ENCODE measurements at places on chromosomes 5 and 9.

DNA sequence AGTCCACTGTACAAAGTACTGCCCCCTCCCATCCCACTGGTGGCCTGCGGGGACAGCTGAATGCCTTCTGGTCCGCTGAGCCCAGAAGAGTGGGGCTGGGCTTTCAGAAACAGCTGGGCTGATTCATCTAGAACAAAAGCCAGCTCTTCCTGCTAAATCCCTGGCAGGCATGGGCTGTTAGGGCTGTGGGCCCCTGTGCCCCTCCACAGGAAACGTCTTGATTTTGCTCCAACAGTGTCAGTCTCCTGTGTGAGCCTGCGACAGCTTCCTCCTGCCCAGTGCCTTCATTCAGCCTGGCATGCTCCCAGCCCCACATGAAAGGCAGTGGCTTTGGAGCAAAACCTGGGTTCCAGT is 6.9 kb upstream of the GSN start:
- no peak for DNase-seq

DNA sequence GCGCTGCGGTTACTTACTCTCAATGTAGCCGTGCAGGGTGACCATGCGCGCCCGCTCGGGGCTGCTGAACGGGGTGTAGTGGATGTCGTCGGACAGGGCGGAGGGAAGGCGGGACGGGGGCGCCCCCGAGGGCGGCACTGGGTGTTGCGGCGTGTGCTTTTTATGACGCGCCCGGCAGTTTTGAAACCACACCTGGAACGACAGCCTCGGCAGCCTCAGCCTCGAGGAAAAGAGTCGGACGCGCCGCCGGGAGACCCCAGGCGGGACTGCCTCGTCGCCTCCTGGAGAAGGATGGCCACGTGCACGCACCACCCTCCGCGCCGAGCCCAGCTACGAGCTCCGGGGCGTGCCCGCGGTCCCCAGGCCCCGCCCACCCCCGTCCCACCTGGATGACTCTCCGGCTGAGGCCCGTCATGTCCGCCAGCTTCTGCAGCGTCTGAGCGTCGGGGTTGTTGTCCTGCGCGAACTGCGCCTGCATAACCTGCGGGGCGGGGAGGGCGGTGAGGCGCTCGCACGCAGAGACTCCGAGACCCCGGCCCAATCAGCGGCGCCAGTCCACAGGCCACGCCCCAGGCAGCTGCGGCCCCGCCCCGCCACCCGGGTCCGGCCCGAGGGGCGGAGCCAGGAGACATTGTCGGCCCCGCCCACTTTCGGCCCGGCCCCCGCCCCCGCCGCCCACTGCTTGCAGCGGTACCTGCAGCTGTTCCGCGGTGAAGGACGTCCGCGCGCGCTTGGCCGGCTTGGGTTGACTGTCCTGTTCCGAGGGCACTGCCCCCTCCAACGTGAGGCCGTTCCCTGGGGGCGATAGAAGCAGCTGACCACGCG is 15.0 kb downstream of the LHX6 start:
- peak; percentile 78 for DNase-seq

- no peak for DNase-seq
Measured at GRCh38 chr9:20630241-20630943, 8.1 kb upstream of the MLLT3 start.

DNA sequence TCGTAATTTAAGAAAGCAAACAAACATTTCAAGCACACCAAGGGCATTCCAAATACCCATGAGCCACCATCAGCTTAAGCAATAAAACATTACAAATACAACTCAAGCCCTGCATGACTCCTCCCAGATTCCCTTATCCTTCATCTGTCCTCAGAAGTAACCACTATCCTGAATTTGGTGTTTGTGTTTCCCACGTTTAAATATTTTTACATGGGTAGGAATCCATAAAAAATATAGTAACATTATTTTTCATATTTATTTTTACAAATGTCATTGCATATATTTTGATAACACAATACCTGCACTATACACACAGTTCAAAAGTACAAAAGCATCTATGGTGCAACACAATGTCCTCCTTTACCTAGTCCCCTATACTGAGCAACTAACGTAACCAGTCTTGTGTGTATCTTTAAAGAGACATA is 6.4 kb downstream of the PRKAA1 start:
- no peak for DNase-seq

- no peak for DNase-seq
Measured at GRCh38 chr9:14674630-14675029, 18.6 kb downstream of the ZDHHC21 start.

- DNase-seq: no peak
Measured at GRCh38 chr5:43619380-43619779, 16.4 kb downstream of the NNT start.

- DNase-seq: peak; percentile 94
Measured at GRCh38 chr5:177497292-177498012, at the start of gene PDLIM7. Gene PDLIM7 (minus strand): TSS chr5:177497604. CDS start chr5:177496512, 1,092 bp downstream.

DNA sequence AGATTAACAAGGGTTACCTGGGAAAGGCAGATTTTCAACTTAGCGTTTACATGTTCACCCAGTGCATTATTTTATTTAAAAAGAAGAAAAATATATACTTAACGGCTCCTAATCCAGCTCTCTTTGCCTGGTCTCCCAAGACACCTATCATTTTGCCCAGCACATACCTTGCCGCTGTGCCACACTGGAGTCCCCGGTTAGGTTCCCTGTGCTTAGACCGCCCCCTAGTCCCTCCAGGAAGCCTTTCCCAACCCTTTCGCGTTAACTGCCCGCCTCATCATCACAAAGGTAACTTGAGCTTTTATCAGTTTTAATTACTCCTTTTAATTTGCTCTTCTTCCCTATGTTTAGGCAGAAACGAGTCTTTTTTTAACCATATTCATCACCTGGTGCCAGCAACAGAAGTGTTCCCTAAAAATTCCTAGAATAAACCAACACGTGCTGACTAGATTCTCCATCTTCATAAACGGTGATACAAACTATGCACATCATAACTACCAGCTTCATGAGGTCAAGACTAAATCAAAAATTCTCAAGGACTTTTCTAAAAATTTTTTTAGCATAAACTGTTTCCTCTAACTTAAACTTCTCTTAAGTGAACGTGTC is 19.7 kb downstream of the DNAJA1 start:
- no peak for DNase-seq

DNA sequence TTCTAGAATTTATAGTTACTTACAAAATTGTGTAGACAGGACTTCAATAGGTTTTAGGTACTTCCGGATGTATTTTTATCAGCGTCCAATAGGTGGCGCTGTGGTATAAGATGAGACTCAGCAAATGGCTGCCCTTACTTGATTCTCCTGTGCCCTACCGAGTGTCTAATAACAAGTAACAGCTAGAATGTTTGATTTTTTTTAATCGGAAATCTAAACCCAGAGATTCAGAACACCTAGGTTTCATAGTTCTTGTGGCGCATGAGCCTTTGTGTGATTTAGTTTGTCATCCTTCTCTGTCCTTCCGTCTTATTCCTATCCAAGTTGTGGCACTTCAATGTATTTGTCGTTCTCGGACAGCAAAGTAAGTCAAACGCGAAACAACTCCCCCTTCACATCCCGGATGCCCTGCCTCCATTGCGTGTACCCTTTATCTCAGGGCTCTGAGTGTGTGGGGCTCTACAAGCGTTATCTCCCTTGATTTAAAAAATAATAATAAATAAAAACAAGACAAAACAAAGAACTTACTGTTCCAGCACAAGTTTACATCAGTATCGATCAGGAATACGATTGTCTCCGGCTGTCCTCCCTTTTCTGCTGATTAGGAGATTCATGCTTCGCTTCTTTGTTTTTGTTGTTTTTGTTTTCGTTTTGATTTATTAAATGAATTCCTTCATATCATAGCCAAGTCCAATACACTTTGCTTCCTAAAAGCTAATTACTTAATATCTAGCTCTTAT is 50.7 kb upstream of the SLC30A5 start:
- peak; percentile 28 for DNase-seq

- DNase-seq: no peak
Measured at GRCh38 chr5:3715062-3715461, 119.4 kb downstream of the IRX1 start.

DNA sequence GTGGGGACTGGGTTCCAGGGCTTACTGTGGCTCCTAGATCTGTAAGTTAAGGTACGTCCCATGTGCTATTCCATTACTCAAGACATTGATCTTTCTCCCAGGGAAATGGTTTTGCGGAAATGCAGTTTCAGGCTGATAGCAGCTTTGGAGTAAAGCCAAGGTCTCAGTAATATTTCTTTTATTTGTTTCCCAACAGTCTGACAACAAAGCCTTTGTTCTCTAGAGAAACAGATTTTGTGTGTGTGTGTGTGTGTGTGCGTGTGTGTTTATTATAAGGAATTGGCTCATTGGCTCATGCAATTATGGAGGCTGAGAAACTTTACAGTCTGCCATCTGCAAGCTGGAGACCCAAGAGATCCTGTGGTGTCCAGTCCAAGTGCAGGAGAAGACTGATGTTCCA is 12.1 kb upstream of the POC5 start:
- DNase-seq: no peak

DNA sequence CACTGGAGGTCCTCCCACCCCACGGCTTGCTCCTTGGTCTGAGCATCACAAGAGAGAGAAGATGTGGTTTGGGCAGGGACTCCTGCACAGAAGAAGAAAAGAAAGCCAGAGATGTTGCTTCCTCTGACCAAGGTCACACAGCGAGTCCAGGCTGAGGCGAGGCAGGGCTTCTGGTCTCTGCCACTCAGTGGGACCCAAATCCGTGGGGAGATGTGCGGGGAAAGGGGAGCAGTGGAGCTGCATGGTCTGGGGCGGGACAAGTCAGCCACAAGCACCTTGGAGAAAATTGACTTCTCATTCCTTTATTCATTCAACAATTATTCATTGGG is 150.9 kb downstream of the C9orf50 start:
- DNase-seq: no peak

GRCh38 chr5:14463629-14464028 is 118.0 kb upstream of the OTULINL start:
- no peak for DNase-seq

GRCh38 chr5:72137826-72138409 is 30.6 kb downstream of the MAP1B start:
- no peak for DNase-seq

- DNase-seq: no peak
Measured at GRCh38 chr9:107351382-107352045, 68.4 kb downstream of the RAD23B start.

DNA sequence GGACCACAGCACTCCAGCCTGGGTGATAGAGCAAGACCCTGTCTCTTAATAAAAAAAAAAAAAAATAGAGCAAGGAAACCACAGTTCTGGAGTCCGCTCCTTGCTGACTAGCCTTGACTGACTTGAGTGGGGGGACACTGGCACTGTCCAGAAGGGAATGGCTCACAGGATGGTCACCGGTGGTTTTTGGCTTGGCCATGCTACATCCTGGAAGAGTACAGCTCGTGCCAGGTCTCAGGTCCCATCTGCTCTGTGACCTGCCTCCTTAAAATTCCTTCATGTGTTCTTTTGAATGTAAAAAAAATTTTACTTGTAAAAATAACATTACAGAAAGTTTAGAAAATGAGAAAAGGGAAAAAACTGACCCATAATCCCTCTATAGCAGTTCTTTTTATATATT is 5.6 kb downstream of the NANS start:
- no peak for DNase-seq

DNA sequence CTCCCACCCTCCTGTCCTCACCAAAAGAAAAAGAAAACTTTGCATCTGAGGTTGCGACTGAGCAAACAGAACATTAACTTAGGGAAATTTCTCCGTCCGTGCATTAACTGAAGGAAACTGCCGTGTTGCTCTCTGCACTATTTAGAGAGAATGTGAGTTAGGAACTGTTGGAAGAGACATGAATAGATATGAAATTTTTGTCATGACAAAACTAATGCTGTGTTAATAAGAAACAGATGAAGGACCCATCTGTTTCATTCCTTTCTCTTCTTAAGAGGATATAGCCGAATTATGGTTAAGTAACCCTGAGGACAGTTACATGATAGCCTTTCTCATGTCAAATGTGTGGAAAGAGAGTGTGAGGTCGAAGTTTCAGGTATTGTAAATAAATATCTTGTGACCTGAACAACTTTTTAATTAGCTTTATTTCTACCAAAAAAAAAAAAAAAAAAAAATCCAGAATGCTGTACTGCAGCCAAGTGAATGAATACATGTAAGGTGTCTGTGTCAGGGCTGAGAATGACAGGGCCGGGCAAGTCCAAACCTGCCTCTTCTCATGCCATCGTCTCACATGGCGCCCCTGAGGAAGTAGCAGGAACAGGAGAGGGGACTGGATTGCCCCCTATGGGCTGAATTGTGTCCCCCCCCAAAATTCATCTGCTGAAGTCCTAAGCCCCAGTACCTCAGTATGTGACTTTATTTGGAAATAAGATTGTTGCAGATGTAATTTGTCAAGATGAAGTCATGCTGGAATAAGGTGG is 35.6 kb upstream of the ANKRD33B start:
- no peak for DNase-seq

DNA sequence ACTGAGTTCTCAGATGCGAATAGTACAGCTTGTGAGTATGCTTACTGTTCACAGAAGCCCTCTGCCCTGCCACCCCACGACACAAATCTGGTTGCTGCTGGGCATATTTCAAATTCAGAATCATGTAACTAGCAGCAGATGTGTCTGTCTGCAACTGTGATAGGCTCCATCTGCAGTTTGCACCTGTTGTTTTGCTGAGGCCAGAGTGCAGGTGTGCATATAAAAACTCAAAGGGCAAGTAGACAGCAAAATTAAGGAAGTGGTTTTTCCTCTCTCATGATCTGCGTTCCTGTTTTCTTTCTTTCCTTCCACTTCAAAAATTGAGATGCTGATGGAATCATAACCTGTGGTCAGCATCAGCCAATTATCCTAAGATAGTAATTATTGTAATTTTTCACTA is 1000.5 kb downstream of the PTPRD start:
- DNase-seq: no peak

GRCh38 chr9:36140086-36141084 is 3.9 kb downstream of the GLIPR2 start:
- no peak for DNase-seq

DNA sequence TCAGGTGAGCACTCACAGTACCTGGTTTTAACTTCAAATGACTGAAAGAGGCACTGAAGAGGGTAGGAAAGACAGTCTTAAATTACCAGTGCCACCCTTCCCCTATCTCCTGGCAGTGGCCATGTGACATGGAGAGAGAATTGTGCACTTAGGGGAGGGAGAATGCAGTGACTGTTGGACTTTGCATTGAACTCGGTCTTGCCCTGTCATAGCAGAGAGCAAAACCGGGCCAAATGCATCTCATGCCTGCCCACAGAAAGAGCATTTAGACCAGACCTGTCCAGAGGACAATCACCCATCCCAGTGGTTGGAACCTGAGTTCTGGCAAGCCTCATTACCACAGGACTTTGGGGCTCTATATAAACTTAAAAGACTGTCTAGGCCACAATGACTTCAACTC is 211.8 kb upstream of the SH3GL2 start:
- no peak for DNase-seq

- no peak for DNase-seq
Measured at GRCh38 chr9:132880324-132880661, 1.6 kb downstream of the SPACA9 start.

DNA sequence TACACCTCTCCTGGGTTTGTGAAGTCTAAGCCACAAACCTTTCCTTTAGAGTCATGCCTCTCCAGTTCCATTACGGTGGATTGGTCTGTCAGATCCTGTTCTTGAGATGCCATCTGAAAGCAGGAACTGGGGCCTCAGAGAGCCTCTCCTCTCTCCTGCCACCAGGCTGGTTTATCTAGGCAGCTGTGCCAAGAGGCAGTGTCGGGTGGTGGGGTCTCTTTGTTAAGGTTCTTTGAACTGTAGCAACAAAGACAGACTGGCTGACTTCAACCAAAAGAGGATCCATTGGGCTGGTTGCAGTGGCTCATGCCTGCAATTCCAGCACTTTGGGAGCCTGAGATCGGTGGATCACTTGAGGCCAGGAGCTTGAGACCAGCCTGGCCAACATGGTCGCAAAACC is 66.0 kb upstream of the ANGPTL2 start:
- no peak for DNase-seq

GRCh38 chr5:139954462-139954861 is 88.6 kb downstream of the NRG2 start:
- no peak for DNase-seq

Data from GM12891 (cell line).